Ammon's horn (tissue), 1 donor: ENCODE measurements at places on chromosomes 3 and 15.

DNA sequence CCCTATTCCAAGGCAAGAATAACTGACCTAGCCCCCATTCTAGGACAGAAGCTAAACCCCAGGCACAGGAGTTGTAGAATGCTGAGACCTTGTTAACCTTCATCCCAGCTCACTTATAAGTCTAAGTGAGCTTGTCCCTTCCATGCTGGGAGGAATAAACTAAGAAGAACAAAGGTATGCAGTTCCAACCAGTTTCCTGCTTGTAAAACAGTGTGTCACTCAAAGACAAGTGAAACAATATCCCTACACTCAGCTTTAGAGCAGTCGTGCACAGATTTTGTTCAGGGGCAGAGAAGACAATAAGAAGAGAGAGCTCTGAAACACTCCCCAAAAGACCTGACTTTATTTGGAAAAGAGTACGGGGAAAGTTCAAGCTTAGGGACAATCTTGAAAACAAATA lies 292.1 kb downstream of the CGGBP1 start:
- DNase-seq = no peak

GRCh38 chr3:7423995-7424394 lies 563.1 kb downstream of the GRM7 start:
- no peak for DNase-seq

DNA sequence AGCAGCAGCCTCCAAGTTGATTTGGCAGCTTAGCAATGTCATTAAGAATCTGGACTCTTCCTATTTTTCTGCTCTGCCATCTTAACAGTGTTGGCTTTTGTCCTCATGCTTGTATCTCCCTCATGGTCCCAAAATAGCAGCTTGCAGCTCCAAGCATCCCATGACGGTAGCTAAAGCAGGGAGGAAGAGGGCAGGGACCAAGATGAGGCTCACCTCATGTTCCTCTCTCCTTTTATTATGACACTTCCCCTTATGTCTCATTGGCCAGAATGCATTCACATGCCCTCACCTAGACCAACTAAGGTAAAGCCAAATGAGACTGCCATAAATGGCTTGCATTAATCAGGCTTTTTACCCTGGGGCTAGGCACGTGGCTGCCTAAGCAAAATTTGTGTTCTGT lies 382.4 kb downstream of the SHQ1 start:
- no peak for DNase-seq

- no peak for DNase-seq
These were observed 604 bp downstream of the LTK start for GRCh38 chr15:41512940-41513505.

DNA sequence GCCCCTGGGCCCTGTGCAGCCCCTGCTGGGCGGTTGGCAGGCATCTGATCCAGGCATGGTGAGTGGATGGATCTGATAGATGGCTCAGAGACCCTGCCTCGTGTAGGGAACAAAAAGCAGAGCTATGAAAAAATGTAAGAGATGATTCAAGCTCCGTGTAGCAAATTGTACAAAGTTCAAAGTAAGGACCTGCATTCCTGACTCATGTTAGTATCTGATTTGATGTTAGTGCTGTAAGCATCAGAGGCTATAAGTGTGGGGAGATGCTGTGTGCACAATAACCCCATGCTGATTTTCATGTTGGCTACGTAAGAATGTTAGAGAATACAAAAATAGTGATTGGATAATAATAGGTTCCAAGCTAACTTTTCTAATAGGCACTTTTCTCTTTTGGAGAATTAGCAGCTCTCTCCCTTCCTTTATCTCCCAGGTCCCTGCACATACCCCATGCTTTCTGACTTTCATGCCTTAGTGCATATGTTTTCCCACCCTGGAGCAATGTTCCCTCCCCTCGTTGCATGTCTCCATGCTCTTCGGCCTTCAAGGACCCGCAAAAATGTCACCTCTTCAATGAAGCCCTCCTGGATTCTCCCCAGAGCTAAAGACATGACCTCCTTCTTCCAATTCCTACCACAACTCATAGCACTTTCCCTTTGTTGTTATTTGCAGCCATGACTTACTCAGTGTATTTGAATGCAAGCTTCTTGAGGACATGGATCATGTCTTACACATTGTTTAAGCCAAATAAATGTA lies 1.6 kb downstream of the CCR9 start:
- no peak for DNase-seq

GRCh38 chr3:46955801-46956259 lies 20.7 kb downstream of the CCDC12 start:
- no peak for DNase-seq

DNA sequence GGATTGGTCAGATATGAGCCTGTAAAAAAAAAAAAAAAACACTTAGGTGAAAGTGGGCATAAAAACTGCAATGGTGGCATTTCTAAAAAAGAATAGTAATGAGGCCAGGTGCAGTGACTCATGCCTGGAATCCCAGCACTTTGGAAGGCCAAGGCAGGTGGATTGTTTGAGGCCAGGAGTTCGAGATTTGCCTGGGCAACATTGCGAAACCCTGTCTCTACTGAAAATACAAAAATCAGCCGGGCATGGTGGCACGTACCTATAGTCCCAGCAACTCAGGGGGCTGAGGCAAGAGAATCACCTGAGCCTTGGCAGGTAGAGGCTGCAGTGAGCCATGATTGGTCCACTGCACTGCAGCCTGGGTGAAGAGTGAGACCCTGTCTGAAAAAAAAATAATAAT lies 38.3 kb upstream of the BHLHE40 start:
- DNase-seq = no peak

GRCh38 chr3:112376992-112377391 lies 44.0 kb downstream of the CD200 start:
- no peak for DNase-seq

DNA sequence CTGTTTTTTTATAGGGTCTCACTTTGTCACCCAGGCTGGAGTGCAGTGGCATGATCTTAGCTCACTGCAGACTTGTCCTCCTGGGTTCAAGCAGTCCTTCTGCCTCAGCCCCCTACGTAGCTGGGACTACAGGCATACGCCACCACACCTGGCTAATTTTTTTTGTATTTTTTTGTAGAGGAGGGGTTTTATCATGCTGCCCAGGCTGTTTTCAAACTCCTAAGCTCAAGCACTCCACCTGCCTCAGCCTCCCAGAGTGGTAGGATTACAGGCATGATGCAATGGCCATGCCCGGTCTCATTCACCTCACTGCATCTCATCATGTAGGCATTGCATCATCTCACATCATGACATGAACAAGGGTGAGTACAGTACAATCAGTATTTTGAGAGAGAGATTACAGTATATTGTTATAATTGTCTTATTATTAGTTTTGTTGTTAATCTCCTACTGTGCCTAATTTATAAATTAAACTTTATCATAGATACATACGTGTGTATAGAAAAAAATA lies 74.3 kb upstream of the EOMES start:
- no peak for DNase-seq

DNA sequence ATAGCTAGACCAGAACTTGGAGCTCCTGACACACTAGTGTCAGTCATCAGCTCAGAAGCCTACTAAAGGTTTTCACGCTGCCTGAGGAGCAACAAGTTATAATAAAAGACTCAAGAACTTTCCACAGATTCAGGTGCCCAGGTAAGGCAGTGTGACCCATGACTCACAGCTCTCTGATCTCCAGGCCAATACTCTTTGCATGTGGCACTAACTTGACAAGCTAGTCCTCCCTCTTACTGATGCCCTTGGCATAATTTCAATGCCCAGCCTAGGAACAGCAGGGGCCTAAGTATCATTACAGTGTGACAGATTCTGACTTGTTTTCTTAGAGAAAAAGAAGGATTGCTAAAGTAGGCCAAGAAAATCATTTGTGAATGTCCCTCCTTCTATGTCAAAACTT lies 38.4 kb downstream of the MEIS2 start:
- no peak for DNase-seq

DNA sequence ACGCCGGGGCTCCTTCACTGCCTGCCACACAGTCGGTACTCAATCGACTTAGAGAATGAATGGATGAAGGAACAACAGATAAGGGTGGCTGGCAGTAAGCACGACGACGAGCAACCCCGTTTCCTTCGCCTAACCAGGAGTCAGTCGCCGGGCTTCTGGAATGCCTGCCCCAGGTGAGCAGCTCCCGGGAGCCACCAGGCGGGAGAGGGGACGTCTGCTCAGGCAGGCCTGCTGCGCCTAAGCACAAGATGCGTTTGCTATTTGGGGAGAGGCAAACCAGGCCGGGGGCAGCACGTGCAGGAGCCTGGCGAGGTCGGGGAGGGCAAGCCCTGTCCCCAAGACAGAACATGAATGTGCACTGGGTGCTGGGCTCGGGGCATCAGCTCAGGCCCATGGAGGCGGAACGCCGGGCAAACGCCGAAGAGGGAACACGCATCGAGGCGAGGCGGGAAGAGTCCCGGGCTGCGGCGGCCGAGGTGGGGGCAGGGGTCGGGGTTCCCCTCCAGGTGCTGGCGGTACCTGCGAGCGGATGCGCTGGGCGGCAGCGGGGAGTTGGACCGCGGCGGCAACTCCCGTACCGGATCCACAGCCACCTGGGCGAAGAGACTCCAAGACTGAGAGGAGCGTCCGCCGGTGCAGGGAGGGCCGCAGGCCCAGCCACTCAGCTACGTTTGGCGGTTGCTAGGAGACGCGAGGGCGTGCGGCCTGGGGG lies at the start of gene CFAP92:
CFAP92 (minus strand) TSS at position 616 of the 712 bp plus-strand sequence. CDS start 772 bp downstream, outside the sequence.
- peak; percentile 88 for DNase-seq

- DNase-seq = no peak
These were observed 31.3 kb upstream of the BLM start for GRCh38 chr15:90685591-90686434.

DNA sequence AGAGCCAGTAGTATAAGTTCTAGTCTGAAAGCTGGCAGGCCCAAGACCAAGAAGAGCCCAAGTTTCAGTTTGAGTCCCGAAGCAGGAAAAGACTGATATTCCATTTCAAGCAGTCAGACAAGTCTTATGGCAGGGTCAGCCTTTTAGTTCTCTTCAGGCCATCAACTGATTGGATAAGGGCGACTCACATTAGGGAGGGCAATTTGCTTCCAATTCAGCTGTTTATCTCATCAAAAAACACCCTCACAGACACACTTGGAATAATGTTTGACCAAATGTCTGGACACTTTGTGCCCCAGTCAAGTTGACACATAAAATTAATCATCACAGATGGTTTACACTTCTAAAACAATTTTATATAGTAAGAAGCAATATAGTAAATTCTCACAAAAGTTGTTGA lies 69.7 kb downstream of the UBE2E2 start:
- no peak for DNase-seq

DNA sequence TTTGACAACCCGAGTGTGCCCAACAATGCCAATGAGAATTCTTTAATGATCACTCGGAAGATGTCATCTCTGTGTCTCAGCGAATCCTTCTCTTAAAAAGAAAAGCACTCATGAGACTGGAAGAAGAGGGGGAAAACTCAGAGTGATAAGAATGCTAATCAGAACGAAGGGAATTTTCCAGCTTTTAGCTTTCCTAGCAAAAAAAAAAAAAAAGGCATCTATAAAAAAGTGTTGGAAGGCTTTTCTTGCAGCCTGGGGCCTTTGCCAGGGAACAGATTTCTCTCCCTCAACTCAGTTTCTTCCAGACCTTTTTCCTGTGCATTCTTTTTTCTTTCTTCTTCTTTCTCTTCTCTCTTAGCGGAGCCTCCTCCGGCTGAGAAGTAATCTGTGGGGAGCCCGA lies 80.5 kb upstream of the NEO1 start:
- DNase-seq = peak; percentile 14

- DNase-seq = no peak
These were observed 319.9 kb upstream of the ICE2 start for GRCh38 chr15:60798821-60799220.

DNA sequence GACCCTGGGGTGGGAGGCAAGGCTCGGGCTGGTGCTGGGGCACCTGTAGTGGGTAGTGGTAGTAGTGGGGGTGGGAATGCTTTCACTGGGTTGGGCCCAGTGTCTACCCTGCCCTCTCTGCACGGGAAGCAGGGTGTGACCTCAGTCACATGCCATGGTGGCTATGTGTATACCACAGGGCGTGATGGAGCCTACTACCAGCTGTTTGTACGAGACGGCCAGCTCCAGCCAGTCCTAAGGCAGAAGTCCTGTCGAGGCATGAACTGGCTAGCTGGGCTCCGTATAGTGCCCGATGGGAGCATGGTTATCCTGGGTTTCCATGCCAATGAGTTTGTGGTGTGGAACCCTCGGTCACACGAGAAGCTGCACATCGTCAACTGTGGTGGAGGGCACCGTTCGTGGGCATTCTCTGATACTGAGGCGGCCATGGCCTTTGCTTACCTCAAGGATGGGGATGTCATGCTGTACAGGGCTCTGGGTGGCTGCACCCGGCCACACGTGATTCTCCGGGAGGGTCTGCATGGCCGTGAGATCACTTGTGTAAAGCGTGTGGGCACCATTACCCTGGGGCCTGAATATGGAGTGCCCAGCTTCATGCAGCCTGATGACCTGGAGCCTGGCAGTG lies 5.2 kb downstream of the DALRD3 start:
- no peak for DNase-seq

DNA sequence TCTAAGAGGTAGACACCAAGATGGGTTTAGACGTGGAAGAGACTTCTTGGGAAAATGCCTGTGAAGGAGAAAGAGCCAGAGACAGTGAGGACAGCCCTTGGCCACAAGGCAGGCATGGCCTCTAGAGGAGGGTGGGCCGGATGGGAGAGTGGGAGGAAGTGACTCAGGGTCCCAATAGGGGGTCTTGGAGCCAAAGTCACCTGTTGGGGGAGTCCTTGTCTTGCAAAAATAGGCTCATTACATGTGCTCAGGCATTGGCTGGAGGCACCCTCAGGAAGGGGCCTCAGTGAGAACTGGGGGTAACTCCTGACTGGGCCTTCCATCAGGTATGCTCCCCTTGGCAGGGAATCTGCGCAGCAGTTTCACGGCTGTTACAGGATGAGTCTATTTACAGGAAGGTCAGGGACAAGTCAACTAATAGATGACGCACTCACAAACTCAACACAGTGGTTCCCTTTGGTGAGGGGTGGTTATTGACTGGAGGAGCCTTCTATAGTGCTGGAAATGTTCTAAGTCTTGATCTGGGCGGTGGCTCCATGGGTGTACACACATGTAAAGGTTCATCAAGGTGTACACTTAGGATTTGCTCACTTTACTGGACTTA lies 259.6 kb downstream of the XXYLT1 start:
- no peak for DNase-seq

DNA sequence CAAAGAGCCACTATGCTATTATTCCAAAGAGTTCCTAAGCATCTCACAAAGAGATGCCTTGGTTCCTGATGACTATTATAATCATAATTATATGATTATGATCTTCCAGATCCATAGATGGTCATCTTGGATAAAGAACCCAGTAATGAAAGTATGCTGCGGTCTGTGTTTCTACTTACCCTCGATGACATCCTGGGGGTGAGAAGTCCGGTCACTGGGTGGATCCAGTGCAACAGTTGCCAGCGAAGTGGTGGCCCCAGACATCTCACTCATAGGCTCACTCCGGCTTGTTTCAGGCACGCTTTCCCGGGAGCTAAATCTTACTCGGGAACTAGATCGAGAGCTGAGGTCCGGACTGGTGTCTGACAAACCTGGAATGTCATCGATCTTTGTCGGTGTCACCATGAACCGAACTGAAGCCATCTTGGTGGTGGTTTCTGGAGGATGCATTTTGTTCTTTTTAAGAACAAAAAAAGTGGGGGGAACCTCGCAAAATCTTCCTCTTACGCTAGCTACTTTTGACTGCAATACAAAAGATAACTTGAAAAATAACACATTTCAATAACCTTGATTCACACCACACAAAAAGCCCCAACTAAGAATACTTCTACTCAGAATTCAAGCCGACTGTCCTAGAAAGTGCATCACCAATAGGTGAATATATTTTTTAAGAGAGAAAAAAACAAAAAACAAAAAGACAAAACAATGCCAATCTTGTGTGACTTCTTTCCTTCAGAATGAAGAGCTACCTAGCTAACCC lies 1.2 kb downstream of the SLC12A6 start:
- no peak for DNase-seq
